Activated T-helper 1 cell treated with Interleukin-2 at 50 U/mL for 16 hours (primary cell): ENCODE measurements at places on chromosomes 4 and X.

DNA sequence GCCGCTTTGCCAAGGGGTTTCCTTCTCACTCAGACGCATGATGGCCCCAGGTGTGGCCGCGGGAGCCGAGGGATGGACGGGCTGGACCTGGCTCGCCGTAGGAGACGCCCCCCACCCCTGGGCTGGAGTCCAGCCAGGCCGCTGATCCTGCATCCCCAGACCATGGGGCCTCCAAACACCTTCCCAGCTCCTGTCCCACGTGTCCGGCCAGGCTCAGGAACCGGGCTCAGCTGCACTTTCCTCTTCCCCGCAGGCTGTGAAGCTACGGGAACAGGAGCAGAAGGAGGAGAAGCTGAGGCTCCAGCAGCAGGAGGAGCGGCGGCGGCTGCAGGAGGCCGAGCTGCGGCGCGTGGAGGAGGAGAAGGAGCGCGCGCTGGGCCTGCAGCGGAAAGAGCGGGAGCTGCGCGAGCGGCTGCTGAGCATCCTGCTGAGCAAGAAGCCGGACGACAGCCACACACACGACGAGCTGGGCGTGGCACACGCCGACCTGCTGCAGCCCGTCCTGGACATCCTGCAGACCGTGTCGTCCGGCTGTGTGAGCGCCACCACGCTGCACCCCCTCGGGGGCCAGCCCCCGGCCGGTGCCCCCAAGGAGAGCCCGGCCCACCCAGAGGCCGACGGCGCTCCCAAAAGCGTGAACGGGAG, 9.1 kb downstream of the AKAP17A start:
- no peak for DNase-seq

GRCh38 chrX:125503769-125504168, 184.1 kb downstream of the TEX13C start:
- no peak for DNase-seq

DNA sequence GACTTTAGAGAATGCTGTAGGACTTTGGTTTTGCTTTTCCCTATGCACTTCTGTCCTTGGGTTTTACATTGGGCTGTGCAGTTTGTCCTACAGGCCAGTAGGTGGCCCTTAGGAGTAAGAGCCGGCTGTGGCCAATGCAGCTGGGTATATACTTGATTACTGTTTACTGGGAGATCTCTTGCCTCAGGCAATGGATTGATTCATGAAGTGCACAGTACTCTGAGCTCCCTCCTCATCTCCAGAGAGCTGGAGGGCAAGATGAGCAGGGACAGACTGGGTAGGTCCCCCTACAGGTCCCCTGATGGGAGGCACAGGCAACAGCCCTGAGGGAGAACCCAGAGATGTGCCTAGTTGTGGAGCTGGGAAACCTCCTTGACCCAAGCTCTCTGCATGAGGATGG, 103.8 kb upstream of the QRFPR start:
- no peak for DNase-seq

GRCh38 chr4:82373486-82373815, 340 bp downstream of the HNRNPD start:
- no peak for DNase-seq

DNA sequence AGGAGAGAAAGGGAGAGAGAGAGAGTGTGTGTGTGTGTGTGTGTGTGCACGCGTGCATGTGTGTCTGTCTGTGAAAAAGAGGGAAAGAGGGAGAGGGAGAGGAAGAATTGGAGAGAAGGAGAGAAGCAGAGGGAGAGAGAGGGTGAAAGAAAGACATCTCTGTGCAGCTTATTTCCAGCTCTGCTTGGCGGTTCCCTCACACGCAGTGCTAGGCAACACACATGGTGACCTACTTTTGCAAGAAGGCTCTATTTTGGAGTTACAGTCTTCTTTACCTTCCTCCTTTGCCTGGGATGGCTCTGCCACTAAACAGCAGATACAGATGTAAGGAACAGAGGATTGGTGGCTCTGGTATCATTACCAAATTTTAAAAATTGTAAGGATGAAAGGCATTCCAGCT, 40.1 kb downstream of the SLC16A2 start:
- DNase-seq: no peak

- no peak for DNase-seq
Observed at GRCh38 chr4:18815081-18815778, 793.7 kb upstream of the LCORL start.

- DNase-seq: no peak
Observed at GRCh38 chr4:165879641-165880040, 6.6 kb downstream of the TLL1 start.

GRCh38 chrX:39814391-39814790, 283.4 kb downstream of the BCOR start:
- DNase-seq: no peak

- DNase-seq: no peak
Observed at GRCh38 chrX:111608724-111609123, 72.2 kb upstream of the ALG13 start.

GRCh38 chrX:2220829-2221567, 279.8 kb downstream of the DHRSX start:
- no peak for DNase-seq

- DNase-seq: no peak
Observed at GRCh38 chr4:73189274-73189810, 69.3 kb downstream of the ANKRD17 start.

DNA sequence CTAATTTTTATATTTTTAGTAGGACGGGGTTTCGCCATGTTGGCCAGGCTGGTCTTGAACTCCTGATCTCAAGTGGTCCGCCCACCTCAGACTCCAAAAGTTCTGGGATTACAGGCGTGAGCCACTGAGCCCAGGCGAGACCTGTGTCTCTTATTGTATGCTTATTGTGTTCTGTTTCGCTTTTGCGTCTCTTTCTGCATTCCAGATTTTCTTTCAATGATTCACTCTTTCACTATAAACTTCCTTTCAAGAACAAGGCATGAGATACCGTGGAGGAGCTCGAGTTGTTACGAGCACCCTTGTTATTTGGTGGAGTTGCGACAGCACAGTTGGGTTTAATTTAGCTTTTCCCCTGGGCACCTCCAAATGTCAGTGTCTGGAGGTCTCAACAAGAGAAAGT, 366.7 kb upstream of the FAT1 start:
- DNase-seq: no peak

DNA sequence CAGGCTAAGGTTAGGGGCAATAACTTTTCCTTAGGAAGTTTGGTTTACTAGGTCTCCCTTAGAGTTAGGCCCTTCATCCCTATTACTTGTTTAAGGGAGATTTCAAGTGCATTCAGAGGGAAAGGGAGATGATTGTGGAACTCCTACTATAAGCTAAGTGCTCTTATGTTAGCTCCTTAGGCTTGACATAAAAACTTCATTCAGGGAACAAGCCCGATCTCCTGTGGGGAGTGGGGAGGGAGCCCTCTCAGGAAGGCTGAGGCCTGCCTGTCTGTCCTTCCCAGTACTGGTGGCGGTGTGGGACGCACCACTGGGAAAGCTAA, 8.0 kb downstream of the KLF3 start:
- DNase-seq: no peak

- peak; percentile 30 for DNase-seq
Observed at GRCh38 chrX:53714580-53715345, 28.2 kb upstream of the HUWE1 start.
